ENCODE measurements at places on chromosomes 7 and 10. TPM values are rescaled to one million over a fixed set of nuclear protein-coding genes. Genes with fewer than 3 reads are reported as not detected.

The HOXA10 gene
- total RNA-seq = 19.2 TPM

The EFCAB10 gene
- not detected for total RNA-seq

The MAGI2 gene
- total RNA-seq = 6.9 TPM

The FGFR2 gene
- total RNA-seq = 54.0 TPM

The NUP205 gene
- 28.2 TPM for total RNA-seq

The MEIG1 gene
- not detected for total RNA-seq

The OR2A7 gene
- 7.4 TPM for total RNA-seq

The SYT15B gene
- 17.9 TPM for total RNA-seq

The WIPF3 gene
- 0.25 TPM for total RNA-seq

The SPDYE2B gene
- not detected for total RNA-seq

- H3K36me3 ChIP-seq = no peaks in the 10 kb centered on the region
- H3K4me1 ChIP-seq = peaks cover 22% of the 10 kb centered on the region
- H3K4me3 ChIP-seq = no peak overlapping the region
- H3K27ac ChIP-seq = no peak overlapping the region
These were observed 10.8 kb upstream of the XPNPEP1 start for GRCh38 chr10:109933984-109934565.

DNA sequence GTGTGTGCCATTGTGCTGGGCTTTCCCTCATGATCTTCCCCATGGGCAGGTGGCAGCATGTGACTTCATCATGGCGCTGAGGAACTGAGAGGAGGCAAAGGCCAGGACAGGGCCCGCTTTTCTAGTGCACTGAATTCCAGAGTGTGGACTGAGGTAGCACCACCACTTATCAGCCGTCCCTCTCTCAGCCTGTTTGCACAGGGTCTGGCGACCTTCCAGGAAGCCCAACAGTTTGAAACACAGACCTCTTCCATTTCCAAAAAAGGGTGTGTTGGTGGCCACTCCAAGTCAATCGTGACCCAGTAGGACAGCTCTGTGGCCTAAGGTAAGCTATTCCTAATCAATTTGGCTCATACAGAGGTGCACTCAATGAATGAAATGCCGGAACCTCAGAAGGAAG is 4.4 kb downstream of the DNAJC30 start:
- DNase-seq = no peak
- H3K4me3 ChIP-seq = no peak overlapping the region
- no peaks in the 10 kb centered on the region for H3K27me3 ChIP-seq
- peaks cover 37% of the 10 kb centered on the region for H3K4me1 ChIP-seq
- no peak overlapping the region for H3K27ac ChIP-seq

GRCh38 chr10:86411852-86412560 is 45.4 kb upstream of the GRID1 start:
- no peak overlapping the region for H3K27ac ChIP-seq
- no peak for DNase-seq
- peaks cover 11% of the 10 kb centered on the region for H3K4me1 ChIP-seq
- H3K27me3 ChIP-seq = no peaks in the 10 kb centered on the region
- no peaks in the 10 kb centered on the region for H3K36me3 ChIP-seq

GRCh38 chr7:52017802-52018679 is 701.4 kb upstream of the COBL start:
- no peak overlapping the region for H3K4me3 ChIP-seq
- no peak overlapping the region for H3K27ac ChIP-seq
- no peaks in the 10 kb centered on the region for H3K36me3 ChIP-seq
- DNase-seq = no peak
- H3K27me3 ChIP-seq = no peaks in the 10 kb centered on the region

- no peak for DNase-seq
- no peak overlapping the region for H3K4me3 ChIP-seq
- H3K27me3 ChIP-seq = no peaks in the 10 kb centered on the region
These were observed 9.0 kb upstream of the RSBN1L start for GRCh38 chr7:77687100-77687746.

- no peaks in the 10 kb centered on the region for H3K27me3 ChIP-seq
- H3K4me3 ChIP-seq = no peak overlapping the region
- H3K36me3 ChIP-seq = no peaks in the 10 kb centered on the region
- no peak overlapping the region for H3K27ac ChIP-seq
- DNase-seq = no peak
These were observed 48.6 kb upstream of the NOBOX start for GRCh38 chr7:144452064-144452463.

GRCh38 chr7:12805957-12806356 is 118.5 kb downstream of the ARL4A start:
- peaks cover 12% of the 10 kb centered on the region for H3K4me1 ChIP-seq
- no peaks in the 10 kb centered on the region for H3K27me3 ChIP-seq
- no peak for DNase-seq
- no peaks in the 10 kb centered on the region for H3K36me3 ChIP-seq

DNA sequence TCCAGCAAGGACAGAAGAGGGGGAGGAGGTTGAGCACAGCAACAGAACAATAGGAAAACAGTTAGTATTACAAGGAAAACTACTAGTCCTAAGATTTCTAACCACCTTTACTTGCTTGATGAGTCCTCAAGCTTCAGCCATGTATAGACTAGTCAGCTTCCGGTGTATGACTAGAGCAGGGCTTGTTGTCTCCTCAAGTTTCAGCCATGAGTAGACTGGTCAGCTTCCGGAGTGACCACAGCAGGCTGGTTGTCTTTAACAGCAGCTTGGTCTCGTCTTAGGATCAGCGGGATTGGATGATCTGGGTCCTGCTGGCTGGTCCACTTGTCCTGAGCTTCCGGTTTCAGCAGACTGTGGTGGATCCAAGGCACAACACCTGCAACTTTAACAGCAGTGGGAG is 10.6 kb upstream of the ZNF239 start:
- H3K27ac ChIP-seq = no peak overlapping the region
- H3K27me3 ChIP-seq = no peaks in the 10 kb centered on the region
- H3K4me1 ChIP-seq = no peaks in the 10 kb centered on the region
- no peak overlapping the region for H3K4me3 ChIP-seq

- no peak overlapping the region for H3K4me3 ChIP-seq
- no peak overlapping the region for H3K27ac ChIP-seq
- H3K36me3 ChIP-seq = no peaks in the 10 kb centered on the region
These were observed 4.5 kb upstream of the NODAL start for GRCh38 chr10:70445718-70446657.

DNA sequence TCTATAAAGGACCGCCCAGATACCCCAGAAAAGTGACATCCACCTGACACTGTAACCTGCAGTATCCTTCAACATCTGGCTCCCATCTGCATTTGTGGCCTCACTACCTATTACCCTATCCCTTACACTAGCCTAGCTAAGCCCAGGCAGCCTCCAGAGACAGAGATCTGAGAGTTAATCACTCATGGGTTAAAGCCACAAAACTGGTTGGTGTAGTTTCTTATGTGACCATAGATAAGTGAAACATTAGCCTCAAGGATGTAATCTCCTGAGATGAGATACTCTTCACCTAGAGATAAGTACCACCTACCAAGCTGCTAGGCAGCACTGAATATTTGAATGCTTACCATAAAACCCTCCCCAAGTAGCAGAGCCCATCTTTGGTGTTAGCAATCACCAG is 35.4 kb downstream of the CTTNBP2 start:
- no peaks in the 10 kb centered on the region for H3K4me1 ChIP-seq
- H3K36me3 ChIP-seq = no peaks in the 10 kb centered on the region
- no peak overlapping the region for H3K27ac ChIP-seq
- no peaks in the 10 kb centered on the region for H3K27me3 ChIP-seq
- H3K4me3 ChIP-seq = no peak overlapping the region

All from vagina (tissue), 2 donors.